ENCODE measurements at places on chromosomes 7 and 10. TPM values are rescaled to one million over a fixed set of nuclear protein-coding genes. Genes with fewer than 3 reads are reported as not detected.

Gene MYO1G
- total RNA-seq = 5.9 TPM

GRCh38 chr10:101529207-101529606 lies 58.9 kb downstream of the POLL start:
- DNase-seq = no peak
- H3K4me1 ChIP-seq = no peaks in the 10 kb centered on the region
- no peak overlapping the region for H3K4me3 ChIP-seq
- H3K27me3 ChIP-seq = no peaks in the 10 kb centered on the region
- H3K27ac ChIP-seq = no peak overlapping the region

DNA sequence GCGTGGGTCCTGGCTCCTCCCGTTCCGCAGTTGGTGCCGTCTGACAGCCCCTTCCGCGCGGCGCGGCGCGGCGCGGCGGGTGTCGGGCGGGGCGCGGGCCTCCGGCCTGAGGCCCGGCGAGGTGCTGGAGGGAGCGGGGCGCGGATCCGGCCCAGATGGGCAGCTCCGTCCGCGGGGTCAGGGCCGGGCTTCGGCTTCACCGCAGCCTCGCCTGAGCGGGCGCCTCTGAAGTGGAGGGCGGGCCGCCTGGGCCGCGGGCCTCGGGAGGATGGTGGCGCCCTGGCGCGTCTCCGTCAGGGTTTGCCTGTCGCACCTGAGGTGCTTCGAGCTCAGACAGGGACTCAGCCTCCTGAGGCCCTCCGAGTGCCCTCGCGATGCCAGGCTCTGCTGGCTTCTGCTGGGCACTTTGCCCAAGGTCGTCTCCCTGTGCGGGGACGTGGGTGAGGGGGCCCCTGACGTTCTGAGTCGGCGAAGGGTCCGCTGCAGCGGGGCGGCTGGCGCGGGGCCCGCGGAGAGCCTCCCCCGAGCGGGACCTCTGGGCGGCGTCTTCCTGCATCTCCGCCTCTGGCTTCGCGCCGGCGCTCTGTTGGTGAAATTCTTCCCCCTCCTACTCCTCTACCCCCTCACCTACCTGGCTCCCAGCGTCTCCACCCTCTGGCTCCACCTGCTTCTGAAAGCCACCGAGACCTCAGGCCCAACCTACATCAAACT lies 473 bp downstream of the ADCK2 start:
- H3K27ac ChIP-seq = peak overlapping the region; percentile 88
- H3K36me3 ChIP-seq = no peaks in the 10 kb centered on the region
- H3K4me1 ChIP-seq = peaks cover 6% of the 10 kb centered on the region
- DNase-seq = peak; percentile 39
- no peaks in the 10 kb centered on the region for H3K27me3 ChIP-seq

Gene UMAD1
- total RNA-seq = 16.8 TPM

GRCh38 chr10:75209086-75209920 lies 1.3 kb upstream of the VDAC2 start:
- no peaks in the 10 kb centered on the region for H3K27me3 ChIP-seq
- H3K36me3 ChIP-seq = peaks cover 26% of the 10 kb centered on the region
- DNase-seq = no peak

Gene ELN
- 210 TPM for total RNA-seq

DNA sequence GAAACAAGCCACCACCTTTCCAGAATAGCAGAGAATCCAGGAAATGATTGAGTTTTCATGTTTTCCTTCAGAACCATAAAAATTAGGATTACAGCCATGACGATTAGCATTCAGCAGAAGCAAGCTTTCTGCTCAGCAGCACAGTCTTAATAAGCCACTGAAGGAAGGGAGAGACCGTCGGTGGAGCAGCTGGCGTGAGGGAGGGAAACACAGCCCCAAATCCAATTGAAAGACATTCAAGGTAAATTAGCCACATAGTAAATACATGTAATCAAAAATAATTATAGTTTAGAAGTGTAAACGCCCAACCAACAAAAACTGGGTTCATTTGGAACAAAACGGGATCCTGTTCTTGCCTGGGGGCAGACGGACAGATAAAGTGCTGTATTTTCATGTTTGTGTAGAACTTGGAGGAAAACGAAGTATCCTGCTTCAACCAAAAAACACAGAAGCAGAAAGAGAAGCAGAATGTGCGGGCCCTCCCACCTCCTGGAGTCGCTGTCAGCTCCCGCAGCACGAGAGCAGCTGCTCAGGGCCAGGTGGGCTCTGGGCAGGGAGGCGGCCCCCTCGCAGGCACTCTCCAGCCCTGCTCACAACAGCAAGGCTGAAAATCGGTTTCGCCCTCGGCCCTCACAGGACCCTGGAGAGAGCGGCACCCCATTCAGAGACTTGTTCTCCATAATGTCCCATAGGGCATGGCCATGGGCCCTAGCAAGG lies 84.9 kb downstream of the TCERG1L start:
- no peaks in the 10 kb centered on the region for H3K36me3 ChIP-seq
- H3K4me3 ChIP-seq = no peak overlapping the region
- no peaks in the 10 kb centered on the region for H3K27me3 ChIP-seq
- H3K4me1 ChIP-seq = no peaks in the 10 kb centered on the region

GRCh38 chr7:35645691-35646090 lies 49.2 kb downstream of the HERPUD2 start:
- peaks cover 14% of the 10 kb centered on the region for H3K4me1 ChIP-seq
- H3K27ac ChIP-seq = no peak overlapping the region
- H3K27me3 ChIP-seq = no peaks in the 10 kb centered on the region
- no peak overlapping the region for H3K4me3 ChIP-seq
- H3K36me3 ChIP-seq = no peaks in the 10 kb centered on the region
- no peak for DNase-seq

Gene FKBP9
- 106 TPM for total RNA-seq

- no peaks in the 10 kb centered on the region for H3K36me3 ChIP-seq
- no peak overlapping the region for H3K4me3 ChIP-seq
- H3K4me1 ChIP-seq = no peaks in the 10 kb centered on the region
- DNase-seq = no peak
- no peak overlapping the region for H3K27ac ChIP-seq
These were observed 86.1 kb upstream of the PPP2R2D start for GRCh38 chr10:131814567-131815265.

Gene FAM25A
- total RNA-seq = not detected

Gene ZSCAN21
- total RNA-seq = 10.9 TPM

Gene ARL3
- 2.4 TPM for total RNA-seq

Gene SH2D4B
- total RNA-seq = not detected

Gene SLC16A12
- total RNA-seq = not detected

DNA sequence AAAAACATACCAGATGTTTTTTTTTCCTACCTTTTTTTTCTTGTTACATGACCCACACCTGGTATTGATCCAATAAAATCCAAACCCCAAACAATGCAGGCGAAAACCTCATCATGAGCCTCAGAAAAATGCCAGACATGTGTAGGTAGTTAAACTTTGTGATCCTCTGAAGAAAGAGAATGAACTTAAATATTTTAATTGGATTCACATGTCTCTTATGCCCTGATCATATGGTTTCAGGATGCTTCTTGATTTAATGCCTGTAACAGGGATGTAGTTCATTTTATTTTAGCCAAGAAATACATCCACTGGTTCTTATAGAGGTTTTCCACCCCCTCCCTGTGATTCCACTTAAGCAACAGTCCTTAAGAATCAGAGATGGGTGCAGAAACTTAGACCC lies 451.6 kb downstream of the TYW1 start:
- no peak overlapping the region for H3K27ac ChIP-seq
- H3K27me3 ChIP-seq = no peaks in the 10 kb centered on the region
- H3K4me3 ChIP-seq = no peak overlapping the region
- no peaks in the 10 kb centered on the region for H3K4me1 ChIP-seq
- H3K36me3 ChIP-seq = no peaks in the 10 kb centered on the region
- no peak for DNase-seq

- H3K36me3 ChIP-seq = no peaks in the 10 kb centered on the region
- no peak overlapping the region for H3K4me3 ChIP-seq
- no peaks in the 10 kb centered on the region for H3K4me1 ChIP-seq
- H3K27ac ChIP-seq = no peak overlapping the region
- no peaks in the 10 kb centered on the region for H3K27me3 ChIP-seq
These were observed 88.2 kb downstream of the ELFN1 start for GRCh38 chr7:1758028-1758858.

Gene SPACDR
- not detected for total RNA-seq

DNA sequence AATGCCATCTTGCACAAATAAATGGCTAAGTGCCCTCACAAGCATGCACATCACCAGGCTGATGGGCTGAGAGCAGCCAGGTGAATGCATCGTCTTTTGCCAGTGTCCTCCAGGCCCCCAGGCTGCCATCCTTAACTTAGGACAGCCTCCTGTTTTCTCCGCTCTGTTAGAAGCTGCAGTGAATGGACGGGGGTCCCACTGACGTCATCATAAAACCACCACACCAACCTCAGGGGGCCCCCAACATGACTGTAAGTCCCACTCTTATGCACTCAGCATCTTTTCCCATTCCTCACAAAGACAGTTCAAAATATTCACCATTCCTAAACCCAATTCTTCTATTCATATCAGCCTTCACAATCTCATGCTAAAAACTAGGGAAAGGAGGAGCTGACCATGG lies 34.4 kb downstream of the GLI3 start:
- H3K27ac ChIP-seq = no peak overlapping the region
- no peak overlapping the region for H3K4me3 ChIP-seq
- no peak for DNase-seq
- no peaks in the 10 kb centered on the region for H3K4me1 ChIP-seq
- H3K27me3 ChIP-seq = no peaks in the 10 kb centered on the region

Gene BHLHA15
- total RNA-seq = 9.9 TPM

DNA sequence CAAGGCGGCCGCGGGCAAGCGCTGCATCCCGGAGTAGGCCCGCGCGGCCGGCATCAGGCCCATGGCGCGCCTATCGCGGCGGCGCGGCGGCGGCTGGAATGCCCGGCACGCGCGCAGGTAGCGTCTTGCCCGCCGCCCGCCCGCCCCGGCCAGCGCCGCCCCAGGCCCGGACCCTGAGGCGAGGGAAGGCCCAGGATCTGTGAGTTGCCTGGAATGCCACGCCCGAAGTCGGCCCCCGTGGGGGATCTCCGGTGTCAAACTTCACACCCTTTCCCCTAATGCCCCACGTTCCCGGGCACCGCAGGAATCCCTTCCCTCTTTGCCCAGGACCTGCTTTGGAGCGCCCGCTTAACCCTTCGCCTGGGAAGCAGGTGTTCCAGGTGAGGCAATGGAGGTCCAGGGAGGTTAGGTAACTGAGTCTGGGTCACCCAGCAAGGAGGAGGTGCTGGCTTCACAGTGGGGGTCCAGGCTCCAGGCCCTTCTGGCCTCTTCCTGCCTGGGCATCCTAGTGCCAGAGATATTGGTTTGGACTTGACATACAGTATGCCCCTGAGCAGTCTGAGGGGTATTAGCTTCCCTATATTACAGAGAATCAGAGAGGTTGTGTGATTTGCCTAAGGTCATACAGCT lies 138.1 kb downstream of the ARHGAP22 start:
- H3K4me1 ChIP-seq = no peaks in the 10 kb centered on the region
- no peaks in the 10 kb centered on the region for H3K36me3 ChIP-seq
- DNase-seq = no peak
- no peak overlapping the region for H3K4me3 ChIP-seq
- no peak overlapping the region for H3K27ac ChIP-seq
- no peaks in the 10 kb centered on the region for H3K27me3 ChIP-seq

GRCh38 chr7:107322015-107322414 lies 147.8 kb upstream of the GPR22 start:
- no peaks in the 10 kb centered on the region for H3K27me3 ChIP-seq
- H3K4me1 ChIP-seq = no peaks in the 10 kb centered on the region
- no peaks in the 10 kb centered on the region for H3K36me3 ChIP-seq
- DNase-seq = no peak
- no peak overlapping the region for H3K4me3 ChIP-seq

DNA sequence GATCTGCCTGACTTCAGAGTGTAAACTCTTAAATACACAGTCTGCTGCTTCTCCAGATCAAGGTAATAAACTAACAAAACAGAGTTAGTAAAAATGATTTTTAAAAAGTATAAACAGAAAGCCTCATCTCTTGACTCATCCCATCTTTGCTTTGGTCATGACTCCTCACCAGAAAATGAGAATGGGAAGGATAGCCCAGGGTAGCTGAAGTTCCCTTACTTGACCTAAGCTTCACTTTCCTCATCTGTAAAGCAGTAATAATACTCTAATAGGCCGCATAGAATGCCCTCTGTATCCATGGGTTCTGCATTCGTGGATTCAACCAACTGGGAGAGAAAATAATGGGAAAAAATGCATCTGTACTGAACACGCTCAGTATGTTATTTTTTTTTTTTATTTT lies 11.3 kb upstream of the SLC25A28 start:
- H3K27me3 ChIP-seq = no peaks in the 10 kb centered on the region
- no peaks in the 10 kb centered on the region for H3K36me3 ChIP-seq
- H3K4me1 ChIP-seq = no peaks in the 10 kb centered on the region
- H3K4me3 ChIP-seq = no peak overlapping the region
- H3K27ac ChIP-seq = no peak overlapping the region
- DNase-seq = no peak

DNA sequence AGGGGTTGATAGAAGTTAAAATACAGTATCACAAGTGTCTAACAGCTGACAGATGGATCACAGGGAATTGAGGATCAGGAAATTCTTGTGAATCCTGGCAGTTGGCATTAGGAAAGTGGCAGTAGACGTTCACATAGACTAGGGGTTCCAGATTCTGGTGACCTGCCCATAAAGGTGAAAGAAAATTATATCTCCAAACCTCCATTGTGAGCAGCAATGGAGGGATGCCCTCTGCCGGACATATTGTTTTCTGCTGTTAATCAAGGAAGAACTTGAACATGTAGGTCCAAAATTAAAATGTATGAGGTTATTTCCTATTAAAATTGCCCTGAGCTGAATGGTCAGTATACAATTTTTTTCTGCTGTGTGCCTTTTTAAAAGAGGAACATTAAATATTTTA lies 5.1 kb downstream of the NME8 start:
- no peak overlapping the region for H3K27ac ChIP-seq
- no peak for DNase-seq
- H3K36me3 ChIP-seq = no peaks in the 10 kb centered on the region
- no peaks in the 10 kb centered on the region for H3K4me1 ChIP-seq
- no peak overlapping the region for H3K4me3 ChIP-seq
- no peaks in the 10 kb centered on the region for H3K27me3 ChIP-seq

- H3K27ac ChIP-seq = no peak overlapping the region
- no peaks in the 10 kb centered on the region for H3K27me3 ChIP-seq
- DNase-seq = no peak
- H3K4me3 ChIP-seq = no peak overlapping the region
These were observed 40.1 kb upstream of the RNF32 start for GRCh38 chr7:156600496-156600895.

Gene GDF2
- total RNA-seq = not detected

- no peaks in the 10 kb centered on the region for H3K36me3 ChIP-seq
- H3K27me3 ChIP-seq = no peaks in the 10 kb centered on the region
- H3K27ac ChIP-seq = no peak overlapping the region
- no peaks in the 10 kb centered on the region for H3K4me1 ChIP-seq
- no peak for DNase-seq
- H3K4me3 ChIP-seq = no peak overlapping the region
These were observed 19.7 kb upstream of the FKBP9 start for GRCh38 chr7:32937344-32938174.

DNA sequence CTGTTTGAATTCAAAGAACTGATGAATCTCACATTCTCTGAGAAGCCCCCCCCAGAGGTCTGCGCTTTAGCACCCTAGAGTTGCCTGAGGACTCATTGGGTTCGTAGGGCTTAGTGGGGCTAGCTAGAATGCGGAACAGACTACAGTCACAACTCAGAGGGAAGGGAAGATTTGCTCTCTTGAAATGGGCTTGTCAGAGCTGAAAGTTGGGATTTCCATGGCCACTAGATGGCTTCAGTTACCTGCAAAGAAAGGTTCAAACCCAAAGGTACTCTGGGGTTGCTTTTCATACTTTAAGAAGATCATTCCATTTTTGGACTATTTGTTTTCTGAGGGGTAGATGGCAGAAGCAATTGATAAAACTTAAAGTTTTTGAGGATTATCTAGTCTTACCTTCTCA lies 205.0 kb downstream of the BBS9 start:
- no peaks in the 10 kb centered on the region for H3K36me3 ChIP-seq
- no peaks in the 10 kb centered on the region for H3K4me1 ChIP-seq
- H3K27me3 ChIP-seq = no peaks in the 10 kb centered on the region
- no peak for DNase-seq
- H3K27ac ChIP-seq = no peak overlapping the region
